Suprapubic skin (tissue), 4 donors: ENCODE measurements at places on chromosomes 11 and 22. TPM values are rescaled to one million over a fixed set of nuclear protein-coding genes. Genes with fewer than 3 reads are reported as not detected.
A peak's percentile ranks its signal among the peaks of the same experiment; 100 is the strongest.

GRCh38 chr11:126999366-126999765 lies 1.2 kb downstream of the KIRREL3 start:
- H3K4me3 ChIP-seq: no peak overlapping the region
- H3K4me1 ChIP-seq: peaks cover 19% of the 10 kb centered on the region
- H3K27ac ChIP-seq: no peak overlapping the region

GRCh38 chr11:69126286-69126685 lies 29.4 kb upstream of the SMIM38 start:
- peaks cover 33% of the 10 kb centered on the region for H3K4me1 ChIP-seq
- DNase-seq: peak; percentile 50
- no peak overlapping the region for H3K27ac ChIP-seq
- H3K36me3 ChIP-seq: no peaks in the 10 kb centered on the region

DNA sequence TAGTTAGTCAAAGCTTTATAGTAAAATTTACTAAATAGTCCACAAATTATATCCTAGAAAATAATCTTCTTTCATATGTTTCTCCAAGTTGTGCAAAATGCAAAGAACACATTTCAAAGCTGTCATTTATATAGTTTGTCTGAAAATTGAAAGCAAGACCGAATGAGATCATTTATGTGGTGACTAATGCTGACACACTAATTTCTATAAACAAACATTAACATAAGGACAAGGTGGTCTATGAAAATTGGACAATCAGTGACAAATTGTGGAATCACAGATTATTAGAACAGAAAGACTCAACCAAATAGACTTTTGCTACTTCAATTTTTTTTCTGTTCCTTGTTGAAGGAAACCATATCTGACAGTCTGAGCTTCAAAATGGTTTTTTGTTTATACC lies 1056.1 kb downstream of the LRRC4C start:
- no peak overlapping the region for H3K4me3 ChIP-seq
- H3K36me3 ChIP-seq: no peaks in the 10 kb centered on the region
- no peak for DNase-seq
- H3K27me3 ChIP-seq: no peaks in the 10 kb centered on the region
- no peaks in the 10 kb centered on the region for H3K4me1 ChIP-seq

DNA sequence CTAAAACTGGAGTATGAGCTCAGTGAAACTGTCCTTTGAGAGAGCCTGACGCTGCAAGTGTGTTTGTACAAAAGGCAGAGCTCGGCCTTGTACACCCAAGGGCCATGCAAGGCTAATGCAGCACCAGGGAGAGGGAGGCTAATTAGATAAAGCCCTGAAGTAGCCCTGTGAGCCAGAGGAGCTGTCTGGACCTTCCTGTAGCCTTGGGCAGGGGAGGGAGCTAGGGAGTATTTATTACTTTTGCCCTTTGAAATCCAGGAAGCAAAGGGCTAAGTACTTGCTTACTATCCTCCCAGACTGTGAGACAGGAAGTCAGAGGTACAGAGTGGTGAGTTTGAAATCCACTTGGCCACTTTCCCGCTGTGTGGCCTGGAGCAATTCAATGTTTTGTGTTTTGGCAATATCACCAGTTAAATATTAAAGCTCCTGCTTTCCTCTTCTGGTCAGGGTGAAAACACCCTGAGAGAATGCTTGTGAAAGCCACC lies 10.2 kb upstream of the LDHA start:
- no peaks in the 10 kb centered on the region for H3K27me3 ChIP-seq
- peak; percentile 87 for DNase-seq
- H3K4me1 ChIP-seq: peaks cover 33% of the 10 kb centered on the region
- peak overlapping the region; percentile 99 for H3K27ac ChIP-seq
- peak overlapping the region; percentile 23 for H3K4me3 ChIP-seq

RRP8 gene
- 18.7 TPM for total RNA-seq
